ENCODE measurements at places on chromosomes 12 and 14.

DNA sequence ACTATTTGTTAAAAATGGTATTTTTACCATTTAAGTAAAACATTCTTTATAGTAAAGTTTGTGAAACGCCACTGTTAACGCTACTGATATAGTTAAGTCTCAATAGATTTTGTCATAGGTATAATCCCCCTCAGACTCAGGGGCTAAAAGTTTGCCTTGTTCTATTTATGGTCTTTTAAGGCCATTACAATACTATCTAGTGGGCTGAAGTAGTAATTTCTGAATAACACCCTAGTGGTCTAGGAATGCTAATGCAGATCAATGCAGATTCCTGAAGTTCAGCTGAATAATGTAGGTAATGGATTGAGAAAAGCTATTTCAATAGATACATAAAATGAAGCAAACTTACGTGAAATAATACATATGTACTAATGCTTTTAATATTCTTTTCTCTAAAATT lies 989.3 kb upstream of the NOVA1 start:
- no peak for DNase-seq

- DNase-seq, result no peak
Measured at GRCh38 chr14:60647837-60648248, 1.4 kb downstream of the SIX1 start.

DNA sequence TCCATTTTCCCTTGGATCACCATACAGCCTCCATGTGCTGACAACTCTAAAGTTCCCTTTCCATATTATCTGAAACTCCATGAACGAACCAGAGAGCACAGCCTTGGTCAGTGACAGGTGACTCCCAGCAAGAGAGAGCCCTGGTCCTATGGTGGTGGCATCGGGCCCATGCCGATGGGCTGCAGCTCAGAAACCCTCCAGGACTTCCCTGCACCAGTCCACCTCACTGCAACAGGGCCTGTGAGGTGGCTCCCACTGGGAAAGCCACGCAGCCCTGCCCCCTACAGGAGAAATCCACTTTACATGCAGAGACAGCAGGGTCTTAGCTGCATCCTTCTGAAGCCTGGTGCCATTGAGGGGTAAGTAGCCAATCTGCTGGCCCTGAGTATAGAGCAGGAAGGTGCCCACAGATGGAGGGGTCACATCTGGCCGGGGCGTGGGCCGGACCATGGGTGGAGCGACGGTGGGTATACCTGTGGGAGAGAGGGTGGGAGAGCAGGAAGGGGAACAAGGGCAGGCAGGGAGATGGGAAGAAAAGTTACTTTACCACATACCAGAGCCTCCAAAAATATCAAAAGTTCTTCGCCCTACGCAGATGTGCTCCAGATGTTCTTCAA lies 24.7 kb downstream of the RTRAF start:
- DNase-seq, result no peak

- no peak for DNase-seq
Measured at GRCh38 chr12:6925239-6925539, 2.6 kb upstream of the ATN1 start.

GRCh38 chr14:52875707-52876106 lies 75.1 kb downstream of the FERMT2 start:
- no peak for DNase-seq

- DNase-seq, result no peak
Measured at GRCh38 chr12:130707571-130707891, 8.6 kb downstream of the RIMBP2 start.

DNA sequence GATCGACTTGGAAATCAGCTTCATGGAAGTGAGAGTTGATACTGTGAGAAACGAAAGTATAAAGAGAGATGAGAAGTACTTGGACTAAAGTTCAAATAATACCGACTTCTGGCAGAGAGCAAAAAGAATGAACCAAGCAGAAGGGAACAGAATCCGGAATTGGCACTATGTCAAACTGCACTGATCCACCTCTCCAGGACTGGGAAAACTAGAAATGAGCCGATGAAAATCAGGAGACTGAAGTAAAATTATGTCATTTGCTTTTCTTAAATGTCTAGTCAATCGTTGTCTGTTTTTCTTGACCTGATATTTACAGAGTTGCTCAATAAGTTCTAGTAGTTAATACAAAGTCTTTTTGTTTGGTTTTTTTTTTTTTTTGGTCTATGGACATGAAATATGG lies 163.0 kb upstream of the FOXG1 start:
- no peak for DNase-seq

- no peak for DNase-seq
Measured at GRCh38 chr12:91744597-91744996, 401.0 kb downstream of the BTG1 start.

DNA sequence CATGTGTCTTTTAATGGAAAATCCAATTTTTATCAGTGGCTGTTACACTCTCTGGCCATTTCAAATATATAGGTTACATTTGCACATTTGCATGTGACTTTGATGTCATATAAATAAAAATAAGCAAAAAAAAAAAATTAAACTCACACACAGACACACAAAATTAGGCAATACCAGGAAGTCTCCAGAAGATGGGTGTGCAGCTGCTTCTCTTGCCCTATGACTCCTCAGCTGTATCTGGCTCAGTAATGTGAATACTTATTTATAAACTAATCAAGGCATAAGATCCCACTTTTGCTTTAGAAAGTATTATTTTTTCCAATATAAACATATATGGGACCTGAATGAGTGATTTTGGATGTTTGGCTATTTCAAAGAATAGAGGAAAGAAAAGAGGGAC lies 461.1 kb downstream of the LRIG3 start:
- DNase-seq, result no peak

- DNase-seq, result peak; percentile 58
Measured at GRCh38 chr12:89353188-89353822, 1.0 kb upstream of the DUSP6 start.

DNA sequence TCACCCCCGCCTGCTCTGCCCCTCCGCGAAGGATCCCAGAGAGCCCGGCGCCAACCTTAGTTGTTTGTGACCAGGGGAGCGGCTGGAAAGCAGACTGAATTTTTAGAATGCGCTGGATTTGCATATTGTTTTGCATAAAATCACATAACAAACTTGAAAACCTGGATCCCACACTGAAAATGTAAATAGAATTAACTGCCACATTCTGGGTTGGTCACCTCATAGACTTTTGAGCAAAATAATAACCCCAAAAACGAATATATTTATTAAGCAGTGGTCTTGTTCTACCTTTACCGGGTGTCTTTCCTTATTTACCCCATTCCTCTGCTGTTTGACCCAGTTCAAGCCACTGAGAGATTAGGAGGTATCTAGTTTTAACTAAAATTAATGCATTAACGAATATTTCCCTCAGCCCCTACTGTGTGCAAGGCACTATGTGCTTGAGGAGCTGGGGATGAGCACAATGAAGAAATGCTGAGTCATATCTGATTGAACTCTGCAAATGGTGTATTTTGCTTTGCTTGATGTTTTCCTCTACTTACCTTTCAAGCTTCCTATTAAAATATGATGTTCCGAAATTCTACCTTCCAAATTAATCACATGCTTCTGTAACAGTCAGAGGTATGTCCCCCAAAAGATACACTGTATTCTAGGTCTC lies 438 bp upstream of the EGLN3 start:
- no peak for DNase-seq

DNA sequence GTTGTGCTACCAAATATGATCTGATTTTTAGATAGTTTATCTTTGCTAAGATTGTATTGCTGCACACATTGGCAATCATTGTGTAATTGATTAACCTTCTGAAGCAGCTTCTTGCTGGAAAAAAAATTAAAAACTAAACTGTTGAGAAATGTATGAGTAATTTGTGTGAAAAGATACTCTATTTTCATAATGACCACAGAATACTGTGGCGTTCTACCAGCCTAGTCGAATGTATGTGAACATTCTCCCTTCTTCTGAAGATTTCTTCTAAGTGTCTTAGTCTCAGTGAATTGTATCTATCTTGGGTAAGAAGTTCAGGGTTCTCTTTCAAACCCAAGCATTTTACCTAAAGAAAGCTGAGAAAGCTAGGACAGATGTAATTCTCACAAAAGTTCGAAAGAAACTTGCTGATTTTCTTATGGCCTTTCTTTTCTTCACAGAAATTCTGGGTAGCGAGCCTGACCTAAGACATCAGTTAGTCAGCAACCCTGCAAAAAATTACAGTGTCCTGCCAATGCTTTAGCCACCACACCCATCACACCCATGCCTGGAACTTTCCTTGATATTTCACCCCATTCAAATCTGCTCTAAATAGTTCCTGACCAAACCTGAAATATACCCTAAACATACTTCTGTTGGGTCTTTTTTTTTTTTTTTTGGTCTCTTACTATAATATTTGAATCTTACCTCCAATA lies 27.1 kb upstream of the C12orf71 start:
- DNase-seq, result no peak

DNA sequence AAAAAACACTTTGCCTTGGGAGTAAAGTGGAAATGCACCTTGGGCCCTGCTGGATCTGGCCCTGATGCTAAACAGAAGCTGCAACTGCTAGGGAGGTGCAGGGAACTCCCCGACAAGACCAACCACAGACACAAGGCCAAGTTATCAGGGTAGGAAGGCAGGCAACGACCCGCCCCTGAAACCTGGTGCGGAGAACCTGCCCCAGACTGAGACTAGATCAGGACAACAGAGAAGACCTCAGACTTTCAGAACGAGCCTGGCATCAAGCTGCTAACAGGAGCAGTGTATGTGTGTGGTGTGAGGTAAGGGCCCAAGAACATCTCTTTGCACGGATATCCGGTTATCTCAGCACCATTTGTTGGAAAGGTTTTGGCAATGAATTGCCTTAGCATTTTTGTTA lies 233.7 kb upstream of the RTL1 start:
- DNase-seq, result no peak

GRCh38 chr12:33560653-33561208 lies 121.1 kb upstream of the SYT10 start:
- no peak for DNase-seq

DNA sequence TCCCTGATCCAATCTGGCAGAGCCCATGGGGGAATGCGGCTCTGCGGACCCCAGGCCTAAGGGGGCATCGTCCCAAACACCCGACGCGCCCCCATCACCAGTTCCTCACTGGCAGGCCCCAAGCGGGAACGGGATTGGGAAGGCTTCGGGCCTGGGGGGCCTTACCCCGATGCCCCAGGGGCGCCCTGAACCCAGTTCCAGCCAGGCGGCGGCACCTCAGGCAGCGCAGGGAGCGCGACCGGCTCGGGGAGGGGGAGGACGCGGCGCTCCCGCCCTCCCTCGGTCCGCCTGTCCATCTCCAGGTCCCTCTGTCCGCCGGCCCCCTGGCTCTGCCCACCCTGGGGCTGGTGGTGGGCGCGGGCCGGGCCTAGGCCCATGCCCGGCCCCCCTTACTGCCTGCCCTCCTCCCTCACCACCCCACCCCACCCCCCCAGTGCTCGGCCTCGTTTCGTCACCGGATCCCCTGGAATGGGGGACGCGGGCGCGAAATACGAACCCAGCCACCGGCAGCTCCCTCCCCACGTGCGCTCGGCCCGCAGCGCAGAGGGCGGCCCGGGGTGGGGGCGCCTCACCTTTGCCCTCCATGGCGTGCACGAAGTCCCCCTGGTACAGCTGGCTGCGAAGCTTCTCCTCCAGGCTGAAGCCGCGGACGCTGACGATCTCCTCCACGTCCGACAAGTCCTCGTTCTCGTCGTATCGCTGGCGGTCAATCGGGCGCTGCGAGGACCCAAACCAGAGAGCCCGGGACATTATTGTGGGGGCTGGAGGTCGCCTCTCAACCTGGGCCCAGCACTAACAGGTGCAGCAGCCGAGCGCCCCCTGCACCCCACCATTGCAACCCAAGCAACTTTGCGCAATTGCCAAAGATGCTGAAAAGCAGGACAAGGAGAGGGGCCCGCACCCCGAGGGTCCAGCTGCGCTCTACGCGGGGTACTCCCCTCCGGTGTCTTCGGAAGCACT lies 2.3 kb downstream of the KDM2B start:
- DNase-seq, result no peak

DNA sequence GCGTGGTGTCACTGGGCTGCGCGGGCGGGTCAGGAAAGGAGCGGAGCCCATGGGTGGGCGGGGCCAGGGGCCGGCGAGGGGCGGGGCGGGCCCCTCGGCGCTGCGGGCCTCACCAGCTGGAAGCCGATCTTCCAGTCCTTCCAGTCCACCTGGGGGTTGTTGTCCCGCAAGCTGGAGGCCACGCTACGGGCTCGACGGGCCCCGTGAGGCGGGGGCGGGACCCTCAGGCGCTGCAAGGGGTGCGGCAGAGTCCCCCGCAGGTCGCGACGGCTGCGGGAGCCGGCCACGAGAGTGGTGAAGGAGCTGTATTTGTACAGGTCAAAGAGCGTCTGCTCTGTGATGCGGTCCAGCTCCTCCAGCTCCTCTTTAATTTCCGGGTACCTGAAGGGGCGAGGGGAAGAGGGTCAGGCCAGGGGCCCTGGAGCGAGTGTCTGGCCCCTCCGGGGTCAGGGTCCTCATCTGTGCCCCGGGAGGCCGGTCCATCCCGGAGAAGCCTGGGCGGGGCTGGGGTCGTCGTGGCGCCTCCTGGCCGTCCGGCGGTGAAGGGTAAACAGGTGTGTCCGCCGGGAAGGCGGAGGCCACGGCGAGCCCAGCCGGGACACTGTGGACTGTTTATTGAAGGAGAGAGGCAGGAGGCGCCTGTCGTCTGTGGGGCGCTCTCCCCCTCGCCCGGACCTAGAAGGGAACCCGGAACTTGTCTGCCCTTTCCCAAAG lies 11.9 kb downstream of the SCNN1A start:
- no peak for DNase-seq

DNA sequence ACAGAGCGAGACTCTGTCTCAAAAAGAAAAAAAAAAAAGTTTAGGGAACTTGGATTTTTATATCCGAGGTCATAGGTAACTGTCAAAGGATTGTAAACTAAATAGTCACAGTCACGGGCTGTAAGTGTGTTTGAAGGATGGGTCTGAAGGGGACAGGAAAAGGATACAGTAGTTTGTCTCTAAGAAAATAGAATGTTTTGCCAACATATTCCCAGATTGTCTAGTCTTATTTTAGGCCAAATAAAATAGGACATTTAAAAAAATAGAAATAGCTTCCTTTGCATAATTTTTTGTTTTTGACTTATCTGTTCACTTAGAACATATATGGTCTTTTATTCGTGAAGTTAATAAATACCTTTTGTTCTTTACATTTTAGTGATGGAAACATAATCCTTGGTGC lies 24.2 kb upstream of the REP15 start:
- no peak for DNase-seq
